ENCODE measurements at places on chromosomes 12 and 14. TPM values are rescaled to one million over a fixed set of nuclear protein-coding genes. Genes with fewer than 3 reads are reported as not detected.

- DNase-seq = peak; percentile 84
Observed at GRCh38 chr12:118120579-118121363, 15.2 kb upstream of the PEBP1 start.

DNA sequence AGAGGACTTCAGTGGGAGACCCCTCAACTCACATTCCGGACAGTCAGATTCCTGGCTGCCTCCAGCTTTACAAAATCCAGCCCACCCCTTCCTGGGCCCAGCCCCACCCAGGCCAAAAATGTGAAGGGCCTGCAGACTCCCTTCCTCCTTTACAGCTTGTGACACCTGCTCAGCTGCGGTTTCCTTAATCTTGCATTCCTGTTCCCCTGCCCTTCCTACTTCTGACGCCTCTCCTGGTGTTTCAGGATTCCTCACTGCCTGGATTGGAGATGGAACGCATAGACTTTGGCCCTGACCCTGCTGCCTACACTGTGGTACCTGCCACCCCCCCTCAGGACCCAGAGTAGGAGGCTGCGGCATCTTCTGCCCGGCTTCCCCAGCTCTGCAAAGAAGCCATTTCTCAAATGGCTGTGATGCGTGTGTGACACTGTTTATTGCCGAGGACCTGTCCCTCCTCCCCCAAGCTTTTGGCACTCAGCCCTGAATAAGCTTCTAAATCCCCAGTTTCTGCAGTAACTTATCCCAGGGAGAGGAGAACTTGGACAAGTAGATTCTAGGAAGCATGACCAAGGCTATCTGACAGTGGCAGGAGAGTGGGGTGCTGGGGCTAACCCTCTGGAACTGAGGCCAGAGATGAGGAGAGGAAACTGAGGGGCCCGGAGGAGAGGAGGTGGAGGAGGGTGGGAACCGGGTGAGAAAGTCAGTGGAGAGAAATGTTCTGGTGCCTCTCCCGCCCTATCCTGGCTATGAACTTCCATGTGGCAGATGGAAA is 24.9 kb upstream of the BCDIN3D start:
- DNase-seq = no peak

DNA sequence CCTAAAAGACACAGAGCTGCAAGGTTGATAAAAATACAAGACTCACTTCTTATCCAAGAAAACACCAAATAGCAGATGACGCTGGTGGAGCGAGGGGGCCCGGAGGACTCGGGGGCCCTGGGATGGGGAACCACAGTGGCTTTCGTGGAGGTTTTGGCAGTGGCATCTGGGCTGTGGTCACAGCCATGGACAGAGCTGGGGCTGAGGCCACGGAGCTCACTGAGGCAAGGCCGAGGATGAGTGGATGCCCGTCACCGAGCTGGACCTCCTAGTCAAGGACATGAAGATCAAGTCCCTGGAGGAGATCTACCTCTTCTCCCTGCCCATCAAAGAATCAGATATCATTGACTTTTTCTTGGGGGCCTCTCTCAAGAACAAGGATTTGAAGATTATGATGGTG is 117.2 kb downstream of the PTPRO start:
- DNase-seq = no peak

DNA sequence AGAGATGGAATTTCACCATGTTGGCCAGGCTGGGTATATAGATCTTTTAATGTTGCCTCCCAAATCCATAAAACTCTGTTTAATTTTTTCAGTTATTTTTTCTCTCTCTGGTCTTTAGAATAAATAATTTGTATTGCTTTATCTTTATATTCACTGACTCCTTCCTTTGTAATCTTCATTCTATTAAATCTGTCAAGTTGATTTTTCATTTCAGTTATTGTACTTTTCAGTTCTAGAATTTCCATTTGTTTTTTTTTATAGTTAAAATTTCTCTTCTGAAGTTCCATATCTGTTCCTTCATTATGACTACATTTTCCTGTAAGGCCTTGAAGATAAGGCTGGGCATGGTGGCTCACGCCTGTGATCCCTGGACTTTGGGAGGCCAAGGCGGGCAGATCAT is 13.6 kb upstream of the SPPL3 start:
- no peak for DNase-seq

DNA sequence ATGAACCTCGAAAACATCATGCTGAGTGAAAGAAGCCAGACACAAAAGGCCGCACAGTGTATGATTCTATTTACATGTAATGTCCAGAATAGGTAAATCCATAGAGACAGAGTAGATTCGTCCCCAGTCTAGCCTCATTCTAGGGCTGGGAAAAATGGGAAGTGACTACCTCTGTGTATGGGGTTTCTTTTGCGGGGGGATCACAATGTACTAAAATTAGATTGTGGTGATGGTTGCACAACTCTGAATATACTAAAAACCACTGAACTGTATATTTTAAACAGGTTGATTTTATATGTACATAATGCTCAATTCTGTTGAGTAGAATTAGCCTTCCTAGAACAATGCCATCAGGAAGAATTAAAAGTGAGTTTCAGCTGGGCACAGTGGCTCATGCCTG is 6.3 kb upstream of the RILPL2 start:
- DNase-seq = no peak

DNA sequence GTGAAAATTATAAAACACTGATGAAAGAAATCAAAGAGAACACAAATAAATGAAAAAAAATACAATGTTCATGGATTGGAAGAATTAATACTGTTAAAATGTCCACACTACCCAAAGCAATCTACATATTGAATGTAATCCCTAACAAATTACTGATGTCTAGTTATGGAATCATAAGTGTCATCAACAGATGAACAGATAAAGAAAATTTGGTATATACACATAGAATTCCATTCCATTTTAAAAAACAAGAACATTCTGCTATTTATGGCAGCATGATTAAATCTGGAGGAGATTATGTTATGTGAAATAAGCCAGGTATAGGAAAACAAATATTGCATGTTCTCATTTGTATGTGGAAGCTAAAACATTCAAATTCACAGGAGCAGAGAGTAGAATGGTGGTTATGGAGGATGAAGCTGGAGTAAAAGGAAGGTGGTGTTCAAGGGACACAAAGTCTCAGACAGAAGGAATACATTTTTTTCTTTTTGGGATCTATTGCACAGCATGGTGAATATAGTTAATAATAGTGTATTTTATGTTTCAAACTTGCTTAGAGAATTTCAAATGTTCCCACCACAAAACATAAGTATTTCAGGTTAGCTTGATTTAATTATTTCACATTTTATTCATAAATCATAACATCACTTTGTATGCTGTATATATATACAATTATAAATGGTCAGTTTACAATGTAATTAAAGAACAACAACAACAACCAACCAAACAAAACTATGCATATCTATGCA is 28.5 kb downstream of the A2M start:
- DNase-seq = no peak

DNA sequence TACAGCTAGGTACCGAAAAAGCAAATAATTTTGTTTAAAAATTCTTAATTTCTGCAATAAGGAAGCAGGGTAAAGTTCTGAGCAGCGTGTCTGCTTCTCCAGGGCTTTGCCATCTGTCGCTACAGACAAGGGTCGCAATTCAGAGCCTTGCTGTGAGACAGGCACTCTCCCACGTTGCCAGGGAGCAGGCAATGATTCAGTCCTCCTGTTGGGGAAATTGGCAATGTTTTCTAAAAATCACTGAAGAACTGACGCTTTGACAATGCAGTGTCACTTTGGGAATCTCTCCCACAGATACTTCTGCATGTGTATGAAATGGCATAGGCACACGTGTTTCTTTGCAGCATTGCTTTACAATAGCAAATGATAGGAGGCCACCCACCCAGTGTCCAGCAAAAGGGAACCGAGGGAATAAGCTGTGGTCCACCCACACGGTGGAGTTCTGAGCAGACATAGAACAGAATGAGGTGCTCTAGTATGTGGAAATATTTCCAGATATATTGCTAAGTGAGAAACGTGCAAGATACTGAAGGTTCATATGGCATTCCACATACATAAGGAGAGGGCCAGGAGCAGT is 16.0 kb upstream of the HIP1R start:
- no peak for DNase-seq

DNA sequence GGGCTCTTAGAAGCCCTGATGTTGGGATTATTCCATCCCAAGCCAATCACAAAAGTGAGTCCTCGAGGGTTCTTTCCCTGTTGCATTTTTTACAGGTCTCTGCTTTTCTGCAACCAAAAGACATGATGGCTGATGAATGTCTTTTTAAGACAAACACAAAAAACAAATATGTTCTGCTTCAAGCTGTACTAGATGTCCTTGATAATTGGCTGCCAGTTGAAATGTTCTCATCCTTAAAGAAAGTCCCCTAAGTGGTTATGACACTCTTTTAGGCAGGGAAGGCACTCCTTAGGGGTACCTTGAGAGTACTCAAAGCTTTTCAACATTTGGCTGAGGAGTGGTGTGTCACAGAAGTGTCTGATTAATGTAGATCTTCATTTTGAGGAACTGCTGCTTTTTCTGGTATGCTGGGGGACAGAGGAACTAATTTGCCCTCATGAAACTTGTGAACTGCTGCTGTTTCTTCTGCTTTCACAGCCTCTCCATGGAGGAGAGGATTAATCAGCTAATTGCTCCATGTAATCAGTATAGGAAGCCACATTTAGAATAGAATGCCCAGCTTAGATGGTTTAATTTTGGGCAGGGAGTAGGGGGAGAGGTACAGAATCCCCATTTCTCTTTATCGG is 22.8 kb upstream of the IGF1 start:
- DNase-seq = no peak

DNA sequence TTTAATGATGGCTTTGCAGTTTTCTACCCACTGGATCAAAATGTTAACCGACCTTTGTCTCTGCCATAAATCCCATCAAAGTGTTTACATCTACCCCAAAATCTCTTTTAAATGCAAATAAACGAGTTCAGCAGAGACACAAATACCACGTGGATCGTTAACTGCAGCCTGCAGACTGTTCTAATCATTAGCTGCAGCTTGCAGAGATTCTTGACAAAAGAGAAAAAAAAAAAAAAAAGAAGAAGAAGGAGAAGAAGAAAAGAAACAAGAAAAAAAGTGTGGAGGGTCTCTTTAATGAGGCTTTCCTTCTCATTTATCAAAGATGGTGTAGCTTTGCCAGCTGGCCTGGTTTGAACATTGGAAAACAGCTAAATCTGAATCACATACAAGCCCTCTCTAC is 275.7 kb downstream of the NEDD1 start:
- no peak for DNase-seq

DNA sequence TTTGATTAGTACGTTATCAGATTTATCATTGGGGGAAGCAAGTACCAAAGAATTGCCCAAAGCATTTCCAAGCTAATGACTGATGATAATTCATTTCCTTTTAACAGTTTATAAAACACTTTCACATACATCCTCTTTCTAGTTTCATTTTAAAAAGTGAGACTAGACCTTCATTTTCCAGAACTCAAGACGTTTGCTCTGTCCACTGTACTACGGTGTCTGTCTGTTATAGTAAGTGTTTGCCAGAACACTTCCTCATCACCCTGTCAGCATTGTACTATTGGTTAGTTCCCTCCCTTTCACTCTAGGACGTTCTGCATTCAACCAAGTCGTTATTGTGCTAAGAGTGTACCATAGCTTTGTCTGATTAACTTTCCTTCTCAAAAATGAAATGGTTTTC is 81.7 kb upstream of the TMEM263 start:
- DNase-seq = no peak

DNA sequence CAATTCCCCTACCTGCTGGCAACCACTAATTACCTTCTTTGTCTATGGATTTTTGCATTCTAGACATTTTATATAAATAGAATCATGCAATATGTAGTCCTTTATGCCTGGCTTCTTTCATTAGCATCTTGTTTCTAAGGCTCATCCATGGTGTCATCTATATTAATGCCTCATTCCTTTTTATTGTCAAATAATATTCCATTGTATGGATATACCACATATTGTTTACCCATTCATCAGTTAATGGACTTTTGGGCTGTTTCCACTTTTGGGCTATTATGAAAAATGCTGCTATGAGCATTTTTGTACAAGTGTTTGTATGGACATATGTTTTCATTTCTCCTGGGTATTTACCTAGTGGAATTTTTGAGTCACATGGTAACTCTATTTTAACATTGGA is 18.0 kb downstream of the CYP46A1 start:
- DNase-seq = no peak

GRCh38 chr14:21039585-21040369 is 2.4 kb upstream of the RNASE7 start:
- no peak for DNase-seq

DNA sequence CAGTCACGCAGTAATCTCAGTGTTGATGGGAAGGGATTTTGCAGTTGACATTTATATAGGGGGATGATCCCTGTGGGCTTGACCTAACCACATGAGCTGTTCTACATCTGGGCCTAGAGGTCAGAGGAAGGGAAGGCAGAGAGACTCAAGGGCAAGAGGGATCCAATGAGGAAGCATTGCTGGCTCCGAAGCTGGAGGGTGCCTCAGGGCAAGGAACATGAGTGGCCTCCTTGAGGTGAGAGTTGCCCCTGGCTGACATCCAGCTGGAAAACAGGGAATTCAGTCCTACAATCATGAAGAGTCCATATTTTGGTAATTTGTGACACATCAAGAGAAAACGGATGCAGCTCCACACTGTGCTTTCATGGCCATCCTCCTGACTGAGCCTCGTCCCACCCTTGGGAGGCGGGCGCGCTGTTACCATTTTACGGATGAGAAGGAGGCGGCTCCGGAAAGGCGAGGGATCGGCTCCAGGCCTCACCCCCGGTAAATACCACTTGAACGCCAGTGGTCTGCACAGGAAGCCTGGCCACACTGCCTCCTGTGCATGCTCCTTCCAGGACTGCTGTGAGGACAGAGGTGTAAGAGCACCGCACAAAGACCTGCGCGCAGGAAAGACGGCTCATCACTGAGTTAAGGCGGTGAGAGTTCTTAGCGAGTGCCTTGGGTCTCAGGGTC is 18.5 kb upstream of the FKBP4 start:
- DNase-seq = no peak

GRCh38 chr14:93719256-93719655 is 69.0 kb downstream of the PRIMA1 start:
- DNase-seq = no peak

GRCh38 chr12:76927170-76927784 is 48.5 kb upstream of the CSRP2 start:
- no peak for DNase-seq

DNA sequence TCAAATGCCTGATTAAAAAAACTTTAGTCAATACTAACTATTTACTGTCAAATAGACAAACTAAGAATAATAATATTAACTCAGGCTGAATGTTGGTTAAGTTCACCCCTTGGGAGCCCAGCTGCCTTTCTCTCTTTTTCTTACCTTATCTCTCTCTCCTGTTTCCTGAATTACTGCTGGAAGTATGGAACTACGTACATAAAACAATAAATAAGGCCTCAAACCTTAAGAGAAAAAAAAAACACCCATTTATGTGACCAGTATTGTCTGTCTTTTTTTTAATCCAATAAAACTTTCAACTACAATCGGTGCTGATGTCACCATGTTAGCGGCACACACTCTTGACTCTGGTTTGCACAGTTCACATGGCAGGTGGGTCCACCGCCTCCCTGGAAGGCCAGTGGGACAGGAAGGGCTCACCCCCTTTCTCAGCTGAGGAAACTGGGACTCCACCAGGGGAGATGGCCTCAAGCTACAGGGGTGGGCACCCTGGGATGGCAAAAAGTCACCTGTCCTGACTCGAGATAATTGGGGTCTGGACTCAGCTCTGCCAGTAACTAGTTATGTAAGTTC is 21.3 kb downstream of the BCL11B start:
- no peak for DNase-seq

The TAS2R30 gene
- total RNA-seq = 0.27 TPM

The ACOT6 gene
- total RNA-seq = not detected

The PLXNC1 gene
- total RNA-seq = 3.0 TPM

The IL22 gene
- total RNA-seq = not detected
